ENCODE measurements at places on chromosomes 12 and 14.
A peak's percentile ranks its signal among the peaks of the same experiment; 100 is the strongest.

- no peak for DNase-seq
Measured at GRCh38 chr14:61713724-61714437, 18.6 kb downstream of the HIF1A start.

DNA sequence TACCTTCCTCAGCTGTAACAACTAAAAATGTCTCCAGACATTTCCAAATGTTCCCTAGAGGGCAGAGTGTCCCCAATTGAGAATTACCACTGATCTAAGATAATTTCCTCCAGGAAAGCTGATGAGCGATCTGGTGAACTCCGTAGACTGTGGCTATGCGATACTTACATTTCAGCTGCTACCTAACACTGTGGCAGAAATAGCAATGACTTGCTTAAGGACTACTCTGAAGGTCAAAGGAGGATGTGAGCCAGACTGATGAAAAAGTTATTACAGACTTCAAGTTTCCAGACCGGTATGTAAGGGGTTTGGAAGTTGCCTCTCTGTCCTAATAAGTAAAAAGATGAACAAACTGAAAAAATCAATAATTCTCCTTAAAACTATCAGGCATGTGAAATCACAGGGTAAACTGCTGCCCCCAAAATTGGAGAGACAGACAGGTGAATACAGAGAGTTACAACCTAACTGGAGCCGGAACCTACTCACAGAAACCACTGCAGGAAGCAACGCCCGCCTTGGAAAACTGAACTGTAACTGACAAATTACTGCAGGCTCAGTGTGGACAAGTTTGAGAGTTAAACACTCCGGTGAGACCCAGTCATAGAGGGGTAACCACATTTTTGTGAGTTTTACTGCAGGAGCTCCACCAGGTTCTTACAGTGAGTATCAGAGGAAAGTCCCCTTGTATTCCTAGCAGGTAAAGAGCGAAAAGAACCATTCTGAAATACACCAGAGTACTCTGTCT is 60.0 kb upstream of the PARP11 start:
- no peak for DNase-seq

DNA sequence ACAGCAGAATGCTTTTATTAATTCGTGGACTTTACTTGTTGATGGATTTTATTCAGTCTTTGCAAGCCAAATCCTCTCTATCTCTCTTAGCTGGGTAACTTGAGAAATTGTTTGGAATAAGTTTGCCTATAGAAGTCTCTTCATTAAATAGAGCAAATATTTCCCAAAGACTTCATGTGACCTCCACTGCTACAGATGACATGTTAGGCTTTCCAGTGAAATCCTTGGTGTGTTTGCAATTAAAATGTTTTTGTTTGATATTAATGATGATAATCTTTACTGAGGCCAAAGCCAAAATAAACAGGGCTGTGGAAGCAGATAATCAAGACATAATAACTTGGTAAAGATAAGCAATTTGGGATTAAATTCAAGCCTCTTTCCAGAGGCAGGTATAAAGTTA is 4.4 kb downstream of the MYF6 start:
- no peak for DNase-seq

DNA sequence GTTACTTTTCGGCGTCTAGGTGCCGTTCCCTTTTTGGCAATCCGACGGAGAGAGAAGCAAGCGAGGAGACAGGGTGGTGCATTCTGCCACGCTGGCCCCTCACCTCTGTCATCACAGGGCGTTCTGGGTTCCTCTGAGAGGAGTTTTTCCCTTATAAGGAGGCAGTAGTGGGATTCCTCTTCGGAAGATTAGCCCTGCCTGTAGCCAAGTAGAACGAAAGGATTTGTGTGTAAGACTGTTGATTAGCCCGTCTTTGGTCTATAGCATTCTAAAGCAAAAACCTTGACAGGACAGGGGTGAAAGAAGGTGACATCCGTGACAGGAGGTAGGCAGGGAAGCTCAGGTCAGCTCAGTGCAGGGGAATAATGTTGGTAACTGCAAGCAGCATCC is 9.1 kb upstream of the NEMF start:
- DNase-seq: peak; percentile 95

DNA sequence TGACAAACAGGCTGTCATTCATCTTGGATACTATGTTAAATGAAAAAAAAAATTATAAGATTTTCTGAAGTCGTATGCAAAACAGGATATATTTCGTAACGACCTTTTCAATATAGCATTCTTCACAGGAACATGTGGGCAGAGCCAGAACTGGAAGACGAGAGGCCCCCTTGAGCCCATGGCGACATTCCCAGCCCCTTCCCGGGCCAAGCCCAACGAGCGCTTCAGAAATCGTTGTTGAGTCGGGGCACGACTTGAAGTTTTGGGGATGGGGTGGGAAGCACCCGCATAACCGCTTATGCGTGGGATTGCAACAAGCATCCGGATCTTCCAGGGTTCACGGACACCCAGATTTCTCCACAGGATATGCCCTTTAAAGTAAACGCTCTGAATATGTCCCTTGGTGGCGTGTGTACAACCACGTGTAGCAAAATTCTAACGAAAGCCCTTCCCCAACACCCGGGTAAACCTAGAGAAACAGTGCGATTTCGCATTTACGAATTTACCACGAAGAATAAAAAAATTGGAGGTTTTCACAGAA is 736 bp downstream of the C14orf39 start:
- DNase-seq: no peak

- DNase-seq: no peak
Measured at GRCh38 chr12:3049611-3050249, 27.4 kb upstream of the TSPAN9 start.

- DNase-seq: no peak
Measured at GRCh38 chr14:54083549-54084239, 127.1 kb upstream of the BMP4 start.

DNA sequence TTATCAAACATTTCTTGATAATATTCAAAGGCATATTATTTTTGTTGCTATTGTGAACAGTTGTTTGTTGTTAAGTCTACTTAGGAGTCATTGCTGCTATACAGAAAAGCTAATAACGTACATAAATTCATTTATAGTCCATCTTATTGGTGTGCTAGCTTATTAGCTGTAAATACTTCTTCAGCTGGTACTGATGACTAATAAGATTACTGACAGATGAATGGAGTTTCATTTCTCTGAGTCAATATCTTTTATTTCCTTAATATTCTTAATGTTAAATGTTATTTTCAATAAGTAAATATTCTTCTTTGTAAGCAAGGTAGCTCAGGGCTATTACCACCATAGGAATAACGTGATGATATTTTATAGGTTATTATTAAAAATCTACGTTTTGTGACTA is 139.4 kb upstream of the SLCO1C1 start:
- peak; percentile 22 for DNase-seq

DNA sequence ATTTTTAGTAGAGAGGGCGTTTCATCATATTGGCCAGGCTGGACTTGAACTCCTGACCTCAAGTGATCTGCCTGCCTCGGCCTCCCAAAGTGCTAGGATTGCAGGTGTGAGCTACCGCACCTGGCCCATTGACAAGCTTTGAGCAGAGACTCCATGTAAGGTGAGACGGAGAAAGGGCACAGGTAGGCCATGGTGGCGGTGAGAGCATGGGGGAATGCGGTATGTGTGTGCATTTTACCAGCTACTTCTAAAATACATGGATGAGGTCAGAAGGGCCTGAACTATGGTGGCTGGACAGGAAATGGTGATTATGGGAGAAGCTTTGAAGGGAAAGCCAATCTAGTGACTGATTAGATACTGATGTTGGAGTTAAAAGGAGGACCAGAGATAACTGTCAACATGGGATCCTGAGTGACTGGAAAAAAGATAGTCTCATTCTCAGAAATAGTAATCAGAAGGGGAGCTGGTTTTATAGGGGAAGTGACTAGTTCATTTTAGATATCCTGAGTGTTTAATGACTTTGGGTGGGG is 21.9 kb upstream of the PTPRB start:
- no peak for DNase-seq

DNA sequence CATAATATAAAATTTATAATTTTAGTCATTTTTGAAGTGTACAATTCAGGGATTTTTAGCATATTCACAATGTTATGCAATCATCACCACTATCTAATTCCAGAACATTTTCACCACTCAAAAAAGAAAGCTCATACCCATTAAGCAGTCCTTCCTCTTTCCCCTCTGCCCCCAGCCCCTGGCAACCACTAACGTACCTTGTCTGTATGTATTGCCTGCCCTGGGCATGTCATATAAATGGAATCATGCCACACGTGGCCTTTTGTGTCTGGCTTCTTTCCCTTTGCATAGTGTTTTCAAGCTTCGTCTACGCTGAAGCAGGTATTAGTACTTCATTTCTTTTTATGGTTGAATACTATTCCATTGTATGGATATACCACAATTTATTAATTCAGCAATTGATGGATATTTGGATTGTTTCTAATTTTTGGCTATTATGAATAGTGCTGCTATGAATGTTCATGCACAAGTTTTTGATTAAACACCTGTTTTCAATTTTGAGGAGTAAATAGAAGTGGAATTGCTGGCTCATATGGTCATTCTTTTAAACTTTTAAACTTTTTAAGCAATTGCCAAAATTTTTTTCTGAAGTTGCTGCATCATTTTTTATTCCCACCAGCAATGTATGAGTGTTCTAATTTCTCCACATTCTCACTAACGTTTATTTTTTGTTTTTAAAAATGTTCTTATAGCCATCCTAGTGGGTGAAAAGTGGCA is 1.6 kb upstream of the SSTR1 start:
- DNase-seq: no peak

DNA sequence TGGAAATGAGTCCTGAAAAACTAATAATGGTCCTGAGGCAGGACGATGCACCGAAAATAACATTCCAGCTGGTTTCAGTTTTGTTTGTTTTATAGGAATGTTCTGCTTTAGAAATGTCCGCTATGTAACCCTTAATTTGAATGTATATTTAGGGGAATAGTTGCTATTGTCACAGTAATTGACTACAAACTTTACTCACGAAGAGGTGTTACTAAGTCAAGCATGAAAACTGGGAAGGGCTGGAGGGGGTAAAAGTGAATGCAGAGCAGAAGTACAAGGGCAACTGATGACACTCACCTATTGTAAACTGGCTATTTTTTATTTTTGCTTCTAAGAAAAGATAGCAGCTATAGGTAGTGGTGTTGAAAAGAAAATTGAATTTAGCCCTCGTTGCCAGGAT is 230.7 kb upstream of the SYT10 start:
- DNase-seq: no peak

DNA sequence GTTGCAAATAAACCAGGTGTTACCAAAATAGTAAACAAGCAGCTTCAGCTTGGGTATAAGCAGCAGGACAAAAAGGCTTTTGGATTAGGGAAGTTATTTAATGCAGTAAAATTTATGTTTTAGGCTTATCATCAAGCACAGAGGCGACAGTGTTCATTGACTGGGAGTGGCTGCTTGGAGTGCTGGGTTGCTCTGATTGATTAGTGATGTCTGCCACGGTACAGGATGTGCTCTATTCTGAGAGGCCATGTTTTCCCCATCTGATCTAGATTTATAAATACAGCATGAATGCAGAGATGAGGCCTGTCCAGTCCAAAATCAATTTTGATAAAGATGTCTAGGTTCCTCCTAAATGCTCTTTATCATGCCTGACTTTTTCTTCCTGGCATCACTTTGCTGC is 83.5 kb downstream of the MAP1LC3B2 start:
- no peak for DNase-seq

DNA sequence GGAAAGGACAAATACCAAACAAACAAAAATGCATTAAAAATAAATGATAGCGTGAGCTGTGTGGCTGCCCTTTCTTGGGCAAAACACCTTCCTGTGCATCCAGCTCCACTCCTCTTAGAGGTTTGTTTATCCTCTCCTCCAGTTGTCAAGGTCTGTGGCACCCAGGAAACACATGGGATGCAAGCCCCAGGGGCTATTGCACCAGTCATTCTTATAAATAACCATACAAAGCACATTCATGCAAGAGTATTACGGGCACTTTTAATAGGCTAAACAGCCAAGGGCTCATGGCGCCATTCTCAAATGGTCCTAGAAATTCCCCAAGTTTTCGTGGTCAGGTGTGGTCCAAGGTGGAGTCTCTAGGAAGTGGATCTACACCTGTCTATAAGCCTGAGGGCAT is 257.0 kb downstream of the DPF3 start:
- no peak for DNase-seq

GRCh38 chr12:77060883-77061240 is 4.5 kb downstream of the E2F7 start:
- DNase-seq: no peak

GRCh38 chr14:71682337-71682736 is 249.9 kb upstream of the RGS6 start:
- DNase-seq: peak; percentile 87

- DNase-seq: no peak
Measured at GRCh38 chr12:20248646-20249045, 119.7 kb upstream of the PDE3A start.

DNA sequence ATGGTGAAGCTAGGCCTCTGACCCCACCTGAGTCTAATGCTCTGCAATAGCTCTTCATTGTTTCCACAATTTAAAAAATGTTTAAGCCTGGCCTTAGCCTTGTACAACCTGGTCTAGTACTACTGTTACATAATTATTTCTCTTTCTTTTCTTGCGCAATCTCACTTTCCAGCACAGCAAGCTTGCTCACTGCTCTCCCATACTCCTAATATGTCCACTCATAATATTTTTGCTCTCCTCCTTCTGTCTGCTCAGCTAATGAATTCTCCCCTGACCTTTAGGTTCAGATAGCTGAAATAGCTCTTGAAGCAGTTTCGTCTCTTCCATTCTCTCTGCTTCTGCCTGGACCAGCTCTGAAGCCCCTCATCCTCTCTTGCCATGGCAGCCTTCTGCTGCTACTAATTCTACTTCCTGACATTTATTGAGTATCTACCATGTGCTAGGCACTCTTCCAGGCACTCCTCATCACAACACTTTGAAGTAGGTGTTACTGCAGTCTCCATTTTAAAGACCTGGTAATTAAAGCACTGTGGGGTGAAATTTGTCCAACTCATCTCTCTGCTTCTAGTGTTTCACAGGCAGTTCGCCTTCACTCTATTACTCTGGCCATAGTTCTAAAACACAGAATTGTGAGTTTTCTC is 2.8 kb upstream of the SLC48A1 start:
- no peak for DNase-seq

- no peak for DNase-seq
Measured at GRCh38 chr14:45048385-45048784, 35.5 kb upstream of the PRPF39 start.
